ENCODE measurements at places on chromosomes 1 and 21.

DNA sequence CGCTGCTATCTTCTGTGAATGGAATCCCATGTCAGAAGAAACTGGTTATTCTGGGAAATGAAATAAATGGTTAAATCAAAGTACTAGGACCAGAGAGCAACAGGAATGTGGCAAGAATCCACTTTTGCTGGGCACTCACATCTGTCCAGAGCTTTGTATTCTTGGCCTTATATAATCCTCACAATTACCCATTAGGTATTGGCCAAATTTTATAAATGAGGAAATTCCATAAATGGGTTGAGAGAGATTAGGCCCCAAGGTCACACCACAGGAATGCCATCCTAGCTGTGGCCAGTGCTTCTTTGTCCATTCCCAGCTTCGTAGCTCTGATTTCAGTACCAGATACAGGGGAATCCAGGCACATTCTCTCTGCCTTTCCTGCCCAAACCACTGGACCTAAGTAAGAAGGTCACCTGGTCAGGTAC, 76.1 kb upstream of the HOOK1 start:
- DNase-seq, result no peak

DNA sequence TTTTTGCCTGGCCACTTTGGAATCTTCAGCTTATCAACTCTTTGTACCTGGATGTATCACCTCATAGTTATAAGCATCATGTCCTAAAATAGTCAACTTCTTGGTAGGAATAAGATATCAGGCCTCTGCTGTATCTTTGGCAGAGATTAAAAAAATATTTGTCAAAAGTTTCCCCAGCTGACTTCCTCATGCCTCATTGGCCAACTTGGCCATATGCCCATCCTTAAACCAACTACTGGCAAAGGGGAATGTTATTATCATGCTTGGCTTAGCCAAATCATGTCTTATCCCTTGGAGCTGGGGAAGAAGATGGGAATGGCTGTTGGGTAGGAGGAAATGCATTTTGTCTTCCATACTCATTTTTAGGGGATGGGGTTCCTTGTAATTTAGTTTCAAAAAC, 23.4 kb downstream of the NFASC start:
- no peak for DNase-seq

- DNase-seq, result no peak
Observed at GRCh38 chr21:39637971-39638240, 25.2 kb downstream of the B3GALT5 start.

DNA sequence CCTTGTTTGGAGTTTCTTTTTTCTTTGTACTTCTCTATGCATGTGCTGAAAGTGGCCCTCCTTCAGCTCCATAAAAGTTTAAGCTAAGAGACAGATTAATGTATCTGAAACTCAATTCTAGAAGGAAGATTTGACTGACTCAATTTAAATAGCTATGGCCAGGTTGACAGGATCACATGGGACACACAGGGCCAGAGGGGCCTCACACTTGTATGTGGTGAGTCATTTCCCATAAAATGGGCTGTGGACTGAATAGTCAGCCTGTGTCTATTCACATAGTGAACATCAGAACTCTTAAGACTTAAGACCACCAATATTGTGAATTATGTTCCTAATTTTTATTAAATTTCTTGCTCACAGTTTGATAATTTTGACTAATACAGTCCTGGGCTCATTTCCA, 45.7 kb upstream of the DEPDC1 start:
- peak; percentile 24 for DNase-seq

GRCh38 chr21:43961382-43961909, 50.7 kb upstream of the TRAPPC10 start:
- DNase-seq, result no peak

DNA sequence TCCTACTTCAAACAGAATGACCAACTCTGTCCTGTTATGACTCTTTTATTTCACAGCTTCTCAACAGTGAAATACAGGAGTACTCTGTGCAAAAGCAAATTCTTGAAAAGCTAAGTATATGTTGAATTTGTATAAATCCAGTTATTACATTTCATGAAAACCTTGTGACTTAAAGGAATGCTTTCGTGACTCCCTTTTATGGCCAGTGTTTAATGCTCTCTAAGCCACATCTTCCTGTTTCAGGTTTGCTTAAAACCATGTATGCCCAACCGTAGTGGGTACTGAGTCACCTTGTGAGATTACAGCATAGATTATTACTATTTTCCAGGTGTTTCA, 40.2 kb upstream of the KIF1B start:
- no peak for DNase-seq

GRCh38 chr1:183842795-183843144, 37.9 kb downstream of the RGL1 start:
- peak; percentile 30 for DNase-seq

DNA sequence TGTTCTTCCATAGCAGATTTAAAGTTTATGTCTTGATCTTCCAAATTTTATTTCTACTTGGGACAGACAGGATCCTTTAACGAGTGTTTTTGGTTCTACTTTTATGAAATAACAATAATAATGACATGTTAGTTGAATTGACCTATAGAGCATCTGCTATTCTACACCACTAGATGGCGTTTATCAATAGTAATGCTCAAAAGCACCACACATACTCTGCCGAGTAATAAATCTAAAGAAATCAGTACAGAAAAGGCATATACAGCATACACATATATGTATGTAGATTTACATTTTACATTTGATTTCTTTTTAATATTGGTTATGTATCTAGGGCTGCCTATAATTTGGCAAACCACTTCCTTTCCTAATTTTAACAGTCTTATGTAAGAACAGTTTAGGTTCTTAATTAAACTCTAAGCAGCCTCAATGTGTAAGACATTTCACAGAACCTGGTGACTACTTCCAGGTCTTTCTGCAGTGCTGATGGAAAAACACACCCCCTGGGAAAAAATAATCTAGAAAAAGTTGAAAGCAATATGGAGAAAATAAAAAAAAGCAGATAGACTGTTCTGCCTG, 5.9 kb upstream of the SIPA1L2 start:
- DNase-seq, result peak; percentile 70

DNA sequence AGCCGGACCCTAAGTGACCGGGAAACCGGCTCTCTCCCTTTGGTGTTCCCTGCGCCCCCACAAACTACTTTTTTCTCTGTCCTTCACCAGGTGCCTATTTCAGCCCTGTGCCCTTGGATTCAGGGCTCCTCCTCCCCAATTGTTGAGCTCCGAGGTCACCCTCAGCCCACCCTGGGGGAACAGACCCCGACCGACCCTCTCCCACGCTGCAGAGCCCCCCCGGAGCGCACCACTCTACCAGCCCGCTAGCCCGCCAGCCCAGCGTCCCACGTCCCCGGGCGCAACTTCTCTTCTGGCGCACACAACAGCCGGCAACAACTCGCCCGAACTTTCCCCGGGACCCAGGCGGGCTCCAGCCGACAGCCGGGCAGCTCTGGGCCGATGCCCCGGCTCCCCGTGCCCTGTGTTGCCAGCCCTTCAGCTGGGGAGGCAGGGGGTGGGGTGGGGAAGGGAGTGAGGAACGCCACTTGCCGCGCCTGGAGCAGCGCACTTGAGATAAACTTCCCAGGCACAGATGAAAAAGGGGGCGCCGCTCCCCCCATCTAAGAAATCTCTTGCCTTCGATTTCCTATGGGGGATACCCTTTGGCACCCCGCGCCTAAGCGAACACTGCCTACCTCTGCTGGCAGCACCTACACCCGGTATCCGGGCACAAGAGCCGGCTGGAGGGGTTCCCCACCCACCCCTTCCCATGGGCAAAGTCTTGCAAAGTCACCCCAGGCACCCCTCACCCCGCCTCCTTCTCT, 997 bp downstream of the CASZ1 start:
- DNase-seq, result no peak

All from kidney capillary endothelial cell (primary cell).